Thoracic aorta (tissue), 2 donors: ENCODE measurements at places on chromosomes 3 and 15. TPM values are rescaled to one million over a fixed set of nuclear protein-coding genes. Genes with fewer than 3 reads are reported as not detected.

IL17RD gene
- total RNA-seq: 3.1 TPM

GRCh38 chr3:46070595-46071093 is 43.4 kb upstream of the XCR1 start:
- H3K27ac ChIP-seq: no peak overlapping the region
- no peaks in the 10 kb centered on the region for H3K27me3 ChIP-seq
- H3K4me3 ChIP-seq: no peak overlapping the region
- peaks cover 3% of the 10 kb centered on the region for H3K4me1 ChIP-seq
- H3K36me3 ChIP-seq: no peaks in the 10 kb centered on the region

IL12A gene
- total RNA-seq: not detected

- H3K36me3 ChIP-seq: no peaks in the 10 kb centered on the region
- H3K27ac ChIP-seq: no peak overlapping the region
- no peak for DNase-seq
Measured at GRCh38 chr3:165389064-165389463, 192.9 kb upstream of the SLITRK3 start.

GRCh38 chr3:153463895-153464294 is 301.9 kb downstream of the RAP2B start:
- no peak overlapping the region for H3K27ac ChIP-seq
- no peaks in the 10 kb centered on the region for H3K4me1 ChIP-seq
- no peak for DNase-seq
- H3K4me3 ChIP-seq: no peak overlapping the region

DNA sequence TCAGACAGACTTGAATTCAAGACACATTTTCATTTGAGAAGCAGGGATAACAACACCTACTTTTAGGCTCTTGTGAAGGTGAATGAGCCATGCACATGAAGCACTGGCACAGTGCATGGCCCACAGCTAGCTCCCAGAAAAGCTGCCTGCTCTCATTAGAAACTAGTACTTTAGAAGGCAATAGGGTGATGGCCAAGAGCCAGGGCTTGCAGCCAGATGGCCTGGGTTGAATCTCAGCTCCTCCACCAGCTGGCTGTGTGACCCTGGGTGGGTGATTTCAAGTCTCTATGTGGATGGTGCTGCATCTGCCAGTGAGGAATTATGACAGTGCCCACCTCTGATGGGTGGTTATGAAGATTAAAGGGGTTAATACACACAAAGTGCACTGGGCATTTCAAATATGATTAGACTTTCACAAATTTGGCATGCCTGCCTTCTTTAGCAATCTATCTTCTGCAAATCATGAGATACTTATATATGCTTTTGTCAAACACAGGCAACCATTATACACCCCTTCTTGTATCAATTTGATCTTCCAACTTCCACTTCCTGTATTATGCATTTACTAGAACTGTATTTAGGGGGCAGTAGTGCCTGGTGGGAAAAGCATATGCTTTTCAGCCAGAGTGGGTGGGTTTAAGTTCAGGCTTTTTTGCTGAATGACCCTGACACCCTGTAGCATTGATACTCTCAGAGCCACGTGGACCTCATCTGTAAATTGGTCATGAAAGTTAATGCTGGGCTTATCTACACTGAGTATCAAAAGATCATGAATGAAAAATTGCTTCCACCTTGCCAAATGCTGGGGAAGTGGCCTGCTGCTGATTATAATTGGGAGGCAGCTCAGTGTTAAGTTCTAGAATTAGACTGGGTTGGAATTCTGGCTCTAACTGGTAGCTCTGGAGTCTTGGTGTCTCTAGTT is 34.7 kb upstream of the RBP1 start:
- no peaks in the 10 kb centered on the region for H3K36me3 ChIP-seq
- no peaks in the 10 kb centered on the region for H3K27me3 ChIP-seq
- no peak overlapping the region for H3K27ac ChIP-seq
- no peak overlapping the region for H3K4me3 ChIP-seq
- H3K4me1 ChIP-seq: peaks cover 5% of the 10 kb centered on the region

SEMA6D gene
- total RNA-seq: 15.3 TPM

OGG1 gene
- 23.0 TPM for total RNA-seq

GRCh38 chr3:25403968-25404367 is 24.1 kb upstream of the RARB start:
- no peak for DNase-seq
- H3K4me1 ChIP-seq: no peaks in the 10 kb centered on the region
- no peaks in the 10 kb centered on the region for H3K27me3 ChIP-seq

GRCh38 chr15:47577000-47577399 is 140.3 kb upstream of the SEMA6D start:
- H3K4me3 ChIP-seq: no peak overlapping the region
- no peak overlapping the region for H3K27ac ChIP-seq
- DNase-seq: no peak
- H3K27me3 ChIP-seq: no peaks in the 10 kb centered on the region
- H3K36me3 ChIP-seq: no peaks in the 10 kb centered on the region

DNA sequence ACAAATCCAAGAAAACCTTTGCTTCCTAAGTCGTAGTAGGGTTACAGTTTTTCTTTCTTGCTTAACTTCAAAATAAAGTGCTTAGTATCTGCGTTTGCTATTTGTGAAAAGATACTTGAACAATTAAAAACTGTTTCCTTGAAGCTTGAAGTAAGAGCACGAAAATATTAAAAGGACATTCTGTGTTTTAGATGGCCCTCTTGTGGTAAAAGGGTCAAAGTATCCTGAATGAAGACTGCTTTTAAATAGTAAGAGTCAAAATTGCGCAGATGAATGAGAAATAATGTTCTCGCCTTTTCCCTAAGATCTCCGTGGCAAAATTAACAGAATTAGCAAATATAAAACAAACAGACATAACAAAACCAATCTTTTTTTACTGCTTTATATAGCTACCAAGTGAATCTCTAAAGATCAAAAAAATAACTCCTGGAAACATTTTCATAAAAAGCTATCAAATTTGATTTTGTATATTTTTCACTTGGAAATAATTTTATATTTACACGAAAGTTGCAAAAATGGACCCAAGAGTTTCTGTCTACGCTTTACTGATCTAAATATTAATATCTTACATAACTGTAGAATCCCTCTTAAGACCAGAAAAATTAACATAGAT is 175.4 kb downstream of the MBNL1 start:
- H3K27me3 ChIP-seq: no peaks in the 10 kb centered on the region
- H3K36me3 ChIP-seq: no peaks in the 10 kb centered on the region
- peaks cover 83% of the 10 kb centered on the region for H3K4me1 ChIP-seq
- DNase-seq: no peak
- H3K27ac ChIP-seq: peak overlapping the region; percentile 41
- H3K4me3 ChIP-seq: peak overlapping the region; percentile 8

DNA sequence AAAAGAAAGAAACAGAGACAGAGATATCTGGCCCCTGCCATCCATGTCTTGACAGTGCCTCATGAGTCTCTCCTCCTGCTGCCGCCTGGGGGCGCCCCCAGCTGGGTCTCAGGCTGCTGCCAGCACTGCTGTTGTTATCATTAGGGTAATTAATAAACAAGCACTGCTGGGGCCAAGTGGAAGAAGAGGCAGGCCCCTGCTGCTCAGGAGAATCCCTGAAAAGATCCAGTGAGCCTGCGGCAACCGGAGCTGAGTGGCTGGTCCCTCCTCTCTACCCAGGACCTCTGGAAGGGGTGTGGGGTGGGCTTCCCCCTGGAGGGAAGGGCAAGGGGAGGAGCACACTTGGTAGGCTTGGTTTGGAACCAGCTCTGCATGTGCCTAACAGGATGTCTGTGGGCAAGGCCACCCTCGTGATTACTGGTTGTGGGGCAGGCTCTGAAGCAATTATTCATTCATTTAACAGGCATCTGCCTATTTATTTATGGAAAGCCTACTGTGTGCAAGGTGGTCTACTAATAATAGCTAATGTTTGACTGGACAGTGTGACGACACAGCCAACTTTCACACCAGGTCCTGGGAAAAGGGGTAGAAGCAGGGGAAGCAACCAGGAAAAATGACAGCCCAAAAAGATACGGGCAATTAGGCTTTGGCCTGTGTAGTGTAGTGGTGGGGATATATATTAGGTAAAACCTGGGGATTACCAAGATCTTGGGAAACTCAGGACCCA is 1.2 kb upstream of the TYRO3 start:
- peak overlapping the region; percentile 32 for H3K27ac ChIP-seq
- H3K27me3 ChIP-seq: no peaks in the 10 kb centered on the region
- no peaks in the 10 kb centered on the region for H3K36me3 ChIP-seq
- peak overlapping the region; percentile 83 for H3K4me3 ChIP-seq
- no peak for DNase-seq

- H3K4me1 ChIP-seq: peaks cover 21% of the 10 kb centered on the region
- no peaks in the 10 kb centered on the region for H3K27me3 ChIP-seq
- no peak for DNase-seq
- no peaks in the 10 kb centered on the region for H3K36me3 ChIP-seq
- peak overlapping the region; percentile 71 for H3K4me3 ChIP-seq
- peak overlapping the region; percentile 77 for H3K27ac ChIP-seq
Measured at GRCh38 chr15:51077221-51078153, 17.2 kb downstream of the TNFAIP8L3 start.

C2CD4A gene
- not detected for total RNA-seq

TICRR gene
- total RNA-seq: not detected

B3GNT5 gene
- total RNA-seq: 7.5 TPM

HTR3D gene
- total RNA-seq: not detected

NDN gene
- 30.6 TPM for total RNA-seq

GRCh38 chr15:36798366-36798765 is 218.9 kb downstream of the CDIN1 start:
- DNase-seq: no peak
- H3K27ac ChIP-seq: no peak overlapping the region
- H3K4me3 ChIP-seq: no peak overlapping the region
- H3K4me1 ChIP-seq: no peaks in the 10 kb centered on the region

PLSCR2 gene
- total RNA-seq: not detected
